ENCODE measurements at places on chromosomes 1 and 21.

DNA sequence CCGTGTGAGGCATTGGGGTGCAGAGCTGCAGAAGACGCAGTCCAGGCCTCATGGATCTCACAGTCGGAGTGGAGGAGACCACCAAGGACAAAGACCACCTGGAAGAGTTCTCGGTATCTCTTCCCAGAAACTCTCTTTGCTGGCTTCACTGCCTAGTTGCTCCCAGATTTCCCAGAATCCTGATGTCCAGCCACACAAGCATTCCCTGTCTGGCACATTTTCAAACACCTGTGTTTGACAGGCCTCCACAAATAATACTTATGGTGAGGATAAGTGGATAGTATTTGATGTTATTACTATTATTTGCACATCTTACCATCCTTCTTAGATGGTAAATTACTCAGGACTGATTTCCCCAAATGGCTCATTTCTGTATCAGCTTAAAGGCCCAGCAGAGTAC, 27.7 kb upstream of the KANK4 start:
- DNase-seq, result no peak

GRCh38 chr1:58782178-58783089, 1.4 kb downstream of the JUN start:
- DNase-seq, result peak; percentile 46

GRCh38 chr1:6245869-6246496, 2.0 kb downstream of the HES3 start:
- peak; percentile 82 for DNase-seq

- DNase-seq, result no peak
Observed at GRCh38 chr1:85153149-85153891, 47.5 kb downstream of the SYDE2 start.

- no peak for DNase-seq
Observed at GRCh38 chr1:225425201-225425786, 2.5 kb downstream of the LBR start.

GRCh38 chr21:43832648-43833047, 32.4 kb upstream of the AGPAT3 start:
- peak; percentile 3 for DNase-seq

- no peak for DNase-seq
Observed at GRCh38 chr1:225817611-225818061, 7.7 kb downstream of the EPHX1 start.

DNA sequence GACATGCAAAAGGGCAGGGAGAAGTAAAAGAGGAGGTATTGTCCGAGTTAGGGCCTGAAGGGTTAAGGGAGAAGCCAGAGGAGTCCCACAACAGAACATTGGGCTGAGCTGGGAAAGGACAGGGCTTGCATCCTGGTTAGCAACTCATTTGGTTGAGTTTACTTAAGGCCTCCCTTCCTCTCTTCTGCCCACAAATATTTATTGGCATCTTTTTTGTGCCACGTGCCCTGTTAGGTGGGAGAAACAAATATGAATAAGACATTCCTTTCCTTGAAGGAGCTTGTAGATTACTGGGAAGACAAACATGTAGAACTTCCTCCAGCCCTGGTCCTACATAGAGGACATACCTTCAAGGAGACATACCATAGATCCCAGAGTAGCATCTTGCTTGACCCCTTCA, 53.0 kb upstream of the PRELP start:
- no peak for DNase-seq

GRCh38 chr1:114139540-114139939, 14.1 kb downstream of the SYT6 start:
- DNase-seq, result no peak

DNA sequence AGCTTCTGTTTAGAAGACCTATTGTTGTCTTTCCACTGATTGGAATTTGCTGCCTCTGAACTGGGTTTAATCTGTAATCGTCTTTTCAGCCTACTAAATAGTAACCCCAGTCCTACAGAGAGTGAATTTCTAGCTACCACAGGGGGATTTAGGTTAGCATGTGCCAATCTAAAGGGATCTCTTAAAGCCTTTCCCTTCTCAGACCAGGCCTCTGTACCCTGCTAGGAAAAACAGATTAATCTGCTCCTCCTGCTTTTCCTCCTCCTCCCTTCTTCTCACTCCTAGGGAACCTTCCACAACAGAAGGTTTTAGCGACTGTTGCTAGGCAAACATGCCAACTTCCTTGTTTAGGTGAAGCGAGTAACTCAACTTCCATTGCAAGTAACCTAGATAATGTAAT, 1.3 kb upstream of the RC3H1 start:
- DNase-seq, result peak; percentile 25

DNA sequence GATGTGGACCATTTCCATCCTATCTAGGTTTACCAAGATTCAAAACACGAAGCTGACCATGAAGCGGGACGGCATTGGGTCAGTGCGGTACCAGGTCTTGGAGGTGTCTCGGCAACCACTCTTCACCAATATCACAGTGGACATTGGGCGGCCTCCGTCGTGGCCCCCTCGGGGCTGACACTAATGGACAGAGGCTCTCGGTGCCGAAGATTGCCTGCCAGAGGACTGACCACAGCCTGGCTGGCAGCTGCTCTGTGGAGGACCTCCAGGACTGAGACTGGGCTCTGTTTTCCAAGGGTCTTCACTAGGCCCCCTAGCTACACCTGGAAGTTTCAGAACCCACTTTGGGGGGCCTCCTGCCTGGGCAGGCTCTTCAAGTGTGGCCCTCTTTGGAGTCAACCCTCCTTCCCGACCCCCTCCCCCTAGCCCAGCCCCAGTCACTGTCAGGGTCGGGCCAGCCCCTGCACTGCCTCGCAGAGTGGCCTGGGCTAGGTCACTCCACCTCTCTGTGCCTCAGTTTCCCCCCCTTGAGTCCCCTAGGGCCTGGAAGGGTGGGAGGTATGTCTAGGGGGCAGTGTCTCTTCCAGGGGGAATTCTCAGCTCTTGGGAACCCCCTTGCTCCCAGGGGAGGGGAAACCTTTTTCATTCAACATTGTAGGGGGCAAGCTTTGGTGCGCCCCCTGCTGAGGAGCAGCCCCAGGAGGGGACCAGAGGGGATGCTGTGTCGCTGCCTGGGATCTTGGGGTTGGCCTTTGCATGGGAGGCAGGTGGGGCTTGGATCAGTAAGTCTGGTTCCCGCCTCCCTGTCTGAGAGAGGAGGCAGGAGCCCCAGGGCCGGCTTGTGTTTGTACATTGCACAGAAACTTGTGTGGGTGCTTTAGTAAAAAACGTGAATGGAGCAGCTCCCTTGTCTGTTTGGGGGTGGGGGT, 864 bp upstream of the CCDC24 start:
- no peak for DNase-seq

DNA sequence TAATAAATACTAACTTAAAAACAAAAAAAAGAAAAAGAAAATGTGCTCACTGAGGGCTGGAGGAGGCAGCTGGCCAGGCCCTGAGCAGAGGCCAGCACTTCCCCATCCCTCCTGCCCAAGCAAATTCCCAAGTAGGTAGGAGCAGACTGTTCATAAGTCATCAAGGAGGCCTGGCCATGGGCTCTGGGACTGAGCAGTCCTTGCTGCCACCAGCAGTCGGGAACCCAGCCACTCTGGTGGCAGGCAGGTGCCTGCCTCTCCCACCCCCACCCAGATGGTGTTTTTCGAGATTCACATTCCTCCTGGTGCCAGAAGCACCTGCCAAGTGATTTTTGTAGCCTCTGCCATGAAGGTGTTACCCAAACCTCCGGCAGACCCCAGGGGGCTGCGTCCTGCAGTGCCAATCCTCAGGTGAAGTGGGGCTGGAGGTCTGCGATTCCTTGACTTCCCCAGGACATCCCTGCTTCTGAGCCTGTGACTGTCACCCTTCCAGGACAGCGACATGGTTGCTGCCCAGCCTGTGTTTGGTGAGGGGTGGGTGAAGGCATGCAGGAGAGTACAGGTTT, 204.2 kb upstream of the TMEM51 start:
- DNase-seq, result no peak

GRCh38 chr1:234433563-234434285, 45.3 kb downstream of the TARBP1 start:
- no peak for DNase-seq

DNA sequence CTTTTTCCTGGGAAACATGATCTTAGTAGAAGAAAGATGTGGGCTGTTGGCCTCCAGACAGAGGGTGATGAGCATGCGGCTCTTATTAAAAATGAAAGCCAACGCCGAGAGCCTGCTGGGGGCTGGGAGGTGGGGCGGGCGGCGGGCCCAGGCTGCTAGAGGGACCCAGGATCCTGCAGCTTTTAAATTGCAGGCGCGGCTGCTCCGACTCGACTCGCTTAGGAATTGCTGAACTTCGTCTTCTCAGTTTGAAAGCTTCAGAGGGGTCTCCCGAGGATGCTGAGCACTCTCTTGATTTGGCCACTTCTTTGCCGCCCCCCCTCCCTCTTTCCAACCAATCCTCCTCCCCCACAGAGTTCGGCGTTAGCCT, 1.2 kb downstream of the AGPAT3 start:
- no peak for DNase-seq

GRCh38 chr1:35085421-35085820, 6.2 kb downstream of the ZMYM1 start:
- no peak for DNase-seq

DNA sequence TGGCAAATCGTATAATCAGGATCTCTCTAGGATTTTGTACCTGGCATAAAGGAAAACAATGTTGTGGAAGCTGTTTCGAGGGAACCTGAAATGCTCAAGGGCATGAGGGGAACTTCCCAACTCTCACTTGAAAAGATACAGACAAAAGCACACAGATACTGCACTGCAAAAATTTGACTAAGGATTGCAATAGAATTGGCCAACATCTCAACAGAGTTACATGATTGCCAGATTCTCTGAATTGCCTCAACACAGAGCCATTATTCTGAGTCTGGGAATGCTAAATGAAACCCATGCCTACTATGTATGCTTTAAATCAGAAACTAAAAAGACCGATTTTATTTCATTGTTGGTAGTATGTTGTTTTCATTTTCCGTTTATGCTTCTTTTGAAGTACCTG, 16.0 kb downstream of the KRTAP19-8 start:
- no peak for DNase-seq

GRCh38 chr1:165173409-165173808, 183.1 kb downstream of the LMX1A start:
- no peak for DNase-seq

DNA sequence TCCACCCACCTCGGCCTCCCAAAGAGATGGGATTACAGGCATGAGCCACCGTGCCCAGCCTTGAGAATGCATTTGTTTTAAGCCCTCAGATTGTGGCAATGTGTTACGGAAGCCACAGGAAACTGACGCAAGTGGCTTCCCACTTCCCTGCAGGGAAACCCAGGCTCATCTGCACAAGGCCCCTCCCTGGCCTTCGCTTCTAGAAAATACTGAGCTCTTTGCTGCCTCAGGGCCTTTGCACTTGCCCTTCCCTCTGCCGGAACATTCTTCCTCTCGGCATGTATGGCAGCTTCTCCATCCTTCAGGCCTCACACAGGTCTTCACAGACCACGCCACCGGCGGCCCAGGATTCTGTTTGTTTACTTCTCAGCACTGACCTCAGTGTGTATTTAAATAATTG, 137.0 kb upstream of the TMEM51 start:
- no peak for DNase-seq

DNA sequence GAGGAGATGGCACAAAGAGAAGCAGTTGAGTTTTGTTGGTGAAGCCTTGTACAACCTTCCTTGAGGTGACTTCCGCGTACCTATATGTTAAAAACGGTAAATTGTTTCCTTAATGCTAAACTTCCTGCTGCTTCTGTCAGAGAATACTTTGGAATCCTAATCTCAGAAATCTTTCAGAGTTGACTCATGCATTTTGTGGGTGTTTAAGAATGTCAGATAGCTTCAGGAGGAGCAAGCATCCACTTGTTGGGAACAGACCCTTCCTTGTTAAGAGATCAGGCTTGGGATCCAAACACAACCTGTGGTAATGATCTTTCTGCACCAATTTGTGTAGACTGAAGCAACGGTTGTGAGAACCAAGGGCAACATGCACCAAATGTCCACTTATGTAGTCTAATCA, 29.5 kb downstream of the AK4 start:
- no peak for DNase-seq

DNA sequence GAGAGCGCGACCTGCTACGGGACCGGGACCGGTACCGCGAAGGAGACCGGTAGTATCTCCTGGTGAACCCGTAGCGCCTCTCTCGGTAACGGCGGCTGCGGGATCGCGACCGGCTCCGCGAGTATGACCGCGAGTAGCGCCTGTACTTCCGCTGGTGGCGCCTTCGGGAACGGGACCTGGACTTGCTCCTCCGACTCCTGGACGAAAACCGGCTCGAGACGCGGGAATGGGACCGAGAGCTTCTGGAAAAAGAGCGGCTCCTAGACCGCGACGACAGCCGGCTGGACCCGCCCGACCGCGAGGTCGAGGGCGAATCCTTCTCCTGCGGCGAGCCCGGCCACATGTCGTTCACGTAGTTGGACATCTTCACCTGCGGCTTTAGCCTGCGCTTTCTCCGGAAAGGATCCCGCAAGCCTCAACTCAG, 642 bp downstream of the RSRP1 start:
- DNase-seq, result peak; percentile 10

- DNase-seq, result no peak
Observed at GRCh38 chr21:42521384-42521783, 7.7 kb downstream of the SLC37A1 start.

GRCh38 chr21:44847261-44848056, 26.0 kb downstream of the PTTG1IP start:
- no peak for DNase-seq

DNA sequence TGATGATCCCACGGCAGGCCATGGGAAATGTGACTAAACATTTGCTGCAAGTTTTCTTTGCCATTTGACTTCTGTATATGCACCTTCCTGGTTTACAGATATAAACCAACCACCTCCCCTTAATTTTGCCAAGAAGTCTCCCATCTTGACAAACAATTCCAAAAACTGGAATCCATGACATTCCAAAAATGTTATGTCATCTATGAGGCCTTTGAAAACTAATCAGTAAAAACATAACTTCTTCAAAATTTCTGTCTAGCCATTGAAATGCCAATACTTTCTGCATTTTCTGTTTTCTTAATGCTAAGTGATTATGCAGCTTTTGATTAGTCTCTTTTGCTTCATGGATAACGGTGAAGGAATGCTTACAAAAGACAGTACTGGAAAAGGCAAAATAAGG, 84.1 kb downstream of the LYST start:
- DNase-seq, result no peak

- DNase-seq, result no peak
Observed at GRCh38 chr1:201653883-201654282, 115.0 kb downstream of the NAV1 start.

DNA sequence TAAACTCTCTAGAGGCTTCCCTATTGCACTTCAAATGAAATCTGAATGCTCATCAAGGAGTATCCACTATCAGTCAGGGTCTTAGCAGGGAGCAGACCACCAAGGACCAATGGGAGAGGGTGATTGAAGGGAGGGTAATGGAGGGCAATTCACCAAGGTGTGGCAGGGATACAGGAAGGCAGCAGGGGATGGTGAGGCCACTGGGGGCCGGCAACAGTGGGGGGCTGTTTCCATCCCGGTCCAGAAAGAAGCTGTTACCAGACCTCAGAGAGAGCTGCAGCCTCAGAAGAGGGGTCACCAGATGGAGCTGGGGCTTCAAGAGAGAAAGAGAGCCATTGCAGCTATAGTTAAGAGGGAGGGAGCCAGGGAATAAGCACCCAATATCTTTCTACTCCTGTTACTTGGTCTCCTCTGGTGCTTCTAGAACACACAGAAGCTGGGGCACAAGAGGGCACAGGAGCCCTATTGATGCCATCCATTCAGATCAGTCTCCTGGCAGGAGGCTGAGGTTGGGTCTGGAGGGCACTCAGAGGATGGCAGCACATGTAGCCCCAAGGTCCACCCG, 417.6 kb downstream of the PTPRU start:
- DNase-seq, result no peak
